ENCODE measurements at places on chromosomes 7 and 10.
A peak's percentile ranks its signal among the peaks of the same experiment; 100 is the strongest.

DNA sequence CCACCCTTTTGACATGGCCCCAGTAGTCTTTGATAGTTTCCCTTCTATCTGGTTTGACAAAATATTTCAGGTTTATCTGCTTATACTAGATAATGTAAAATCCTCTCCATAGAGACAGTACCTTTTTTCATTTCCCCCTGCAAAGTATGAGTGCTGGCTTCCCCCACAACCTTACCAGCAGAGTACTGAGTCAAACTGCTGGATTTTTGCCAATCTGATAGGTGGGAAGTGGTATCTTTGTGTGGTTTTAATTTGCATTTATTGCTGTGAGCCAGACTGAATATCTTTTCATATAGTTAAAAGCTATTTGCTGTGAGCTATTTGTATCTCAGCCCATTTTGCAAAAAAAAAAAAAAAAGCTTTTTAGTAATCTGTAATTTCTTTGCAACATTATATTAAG lies 32.1 kb upstream of the HECTD2 start:
- DNase-seq, result no peak

- no peak for DNase-seq
These were observed 18.3 kb upstream of the PDE1C start for GRCh38 chr7:32088451-32088881.

DNA sequence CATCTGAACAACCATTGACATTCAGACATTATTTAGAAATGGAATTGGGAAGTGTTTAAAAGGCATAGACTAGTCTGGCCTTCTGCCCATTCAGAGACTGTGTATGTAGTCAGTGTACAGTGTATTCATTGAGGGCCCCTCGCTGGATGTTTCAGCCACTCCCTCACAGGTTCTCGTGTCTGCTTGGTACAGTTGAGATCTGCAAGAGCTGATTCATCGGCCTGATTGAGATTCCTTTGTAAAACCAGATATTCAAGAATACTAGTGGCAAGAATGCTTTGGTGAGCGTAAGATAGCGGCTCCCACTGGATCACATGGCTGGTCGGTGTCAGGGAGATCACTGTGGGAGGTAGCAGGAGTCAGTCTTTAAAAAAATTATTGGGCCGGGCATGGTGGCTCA lies 119.5 kb downstream of the TCF7L2 start:
- no peak for DNase-seq

GRCh38 chr10:34145715-34146114 lies 669.4 kb downstream of the PARD3 start:
- no peak for DNase-seq

GRCh38 chr7:64882341-64883112 lies 20.5 kb upstream of the ZNF273 start:
- no peak for DNase-seq

DNA sequence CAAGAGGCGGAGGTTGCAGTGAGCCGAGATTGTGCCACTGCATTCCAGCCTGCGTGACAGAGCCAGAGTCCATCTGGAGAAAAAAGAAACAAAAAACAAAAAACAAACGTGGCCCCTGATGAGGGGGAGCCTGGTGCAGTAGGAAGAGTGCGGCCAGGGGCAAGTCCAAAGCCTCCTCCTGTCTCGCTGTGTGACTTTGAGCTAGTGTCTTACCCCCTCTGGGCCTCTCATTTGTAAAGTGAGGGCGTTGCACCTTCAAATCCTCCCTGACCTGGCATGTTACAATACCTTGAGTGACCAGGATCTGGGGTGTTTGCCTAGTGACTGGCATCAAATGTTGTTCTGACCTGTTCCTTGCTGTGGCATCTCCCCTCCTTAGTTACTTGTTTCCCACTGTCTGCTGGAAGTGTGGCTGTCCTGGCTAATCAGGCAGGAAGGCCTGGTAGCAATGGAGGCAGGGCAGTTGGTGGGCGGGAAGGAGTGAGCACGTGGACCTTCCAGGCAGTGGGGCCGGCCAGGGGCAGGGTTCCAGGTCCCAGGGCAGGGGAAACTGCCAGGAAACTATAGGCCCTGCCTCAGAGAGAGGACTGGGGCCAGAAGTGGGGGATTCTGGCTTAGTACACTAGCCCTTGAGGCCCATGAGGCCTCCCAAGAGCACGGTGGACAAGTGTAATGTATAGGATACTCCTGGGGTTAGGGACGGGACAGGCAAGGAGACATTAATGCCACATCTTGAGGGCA lies 24.5 kb upstream of the GOLGA7B start:
- DNase-seq, result no peak

DNA sequence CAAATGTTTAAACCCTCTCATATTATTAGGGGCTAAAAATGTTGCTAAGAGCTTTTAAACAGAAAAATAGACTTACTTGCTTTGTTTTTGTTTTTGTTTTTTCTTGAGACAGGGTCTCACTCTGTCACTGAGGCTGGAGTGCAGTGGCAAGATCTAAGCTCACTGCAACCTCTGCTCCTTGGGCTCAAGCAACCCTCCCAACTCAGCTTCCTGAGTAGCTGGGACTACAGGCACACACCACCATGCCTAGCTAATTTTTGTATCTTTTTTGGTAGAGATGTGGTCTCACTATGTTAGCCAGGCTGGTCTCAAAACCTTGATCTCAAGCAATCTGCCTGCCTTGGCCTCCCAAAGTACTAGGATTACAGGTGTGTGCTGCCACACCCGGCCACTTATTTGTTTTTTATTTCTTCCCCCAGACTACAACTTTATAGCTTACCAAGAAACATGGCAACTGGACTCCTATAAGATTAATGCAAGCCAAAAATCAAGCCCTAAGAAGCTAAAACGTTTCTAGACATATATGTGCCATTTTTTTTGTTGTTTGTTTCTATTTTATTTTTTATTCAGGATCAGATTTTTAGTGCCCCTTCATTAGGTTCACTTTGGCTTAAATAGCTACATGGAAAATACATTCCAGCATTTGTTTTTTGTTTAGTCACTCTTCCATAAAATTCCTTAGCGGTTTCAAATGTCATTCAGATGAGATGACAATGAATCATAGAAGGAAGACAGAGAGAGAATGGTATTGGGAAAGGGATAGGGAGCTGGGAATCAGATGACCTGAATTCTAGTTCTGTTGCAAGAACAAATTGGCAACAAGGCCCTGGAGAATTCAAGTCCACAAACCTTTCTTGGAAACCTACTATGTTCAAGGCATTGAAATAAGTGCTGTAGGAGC lies 163.4 kb upstream of the MKLN1 start:
- DNase-seq, result no peak

GRCh38 chr10:79068203-79068561 lies 584 bp upstream of the ZMIZ1 start:
- DNase-seq, result peak; percentile 43

DNA sequence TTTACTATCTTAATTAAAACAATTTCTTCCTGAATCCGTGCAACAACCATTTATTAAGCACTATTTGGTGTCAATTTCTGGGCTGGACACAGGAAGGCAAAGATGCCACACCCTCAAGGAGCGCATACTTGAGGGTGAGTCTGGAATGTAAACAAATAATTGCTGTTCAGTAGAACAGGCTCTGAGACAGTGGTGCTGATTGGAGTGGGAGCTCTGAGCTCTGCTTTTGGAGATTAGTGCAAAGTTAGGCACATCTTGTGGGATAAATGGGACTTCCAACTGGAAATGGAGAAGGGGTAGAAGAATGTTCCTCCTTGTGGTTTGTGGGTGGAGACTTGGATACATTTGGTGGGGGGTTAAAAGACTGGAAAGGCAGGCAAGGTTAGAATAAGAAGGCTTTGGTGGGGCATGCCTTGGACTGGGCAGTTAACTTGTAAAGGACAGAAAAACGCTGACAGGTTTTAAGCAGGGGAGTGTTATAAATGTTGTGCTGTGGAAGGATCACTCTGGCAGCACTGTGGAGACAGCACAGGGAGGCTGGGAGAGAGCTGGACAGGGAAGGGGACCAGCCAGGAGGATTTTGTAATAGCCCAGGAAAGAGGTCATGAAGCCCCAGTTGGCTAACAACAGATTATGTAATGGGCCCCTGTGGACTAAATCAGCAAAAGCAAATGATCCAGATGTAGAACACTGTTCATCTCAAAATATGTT lies 80.7 kb downstream of the ZNF365 start:
- DNase-seq, result no peak

DNA sequence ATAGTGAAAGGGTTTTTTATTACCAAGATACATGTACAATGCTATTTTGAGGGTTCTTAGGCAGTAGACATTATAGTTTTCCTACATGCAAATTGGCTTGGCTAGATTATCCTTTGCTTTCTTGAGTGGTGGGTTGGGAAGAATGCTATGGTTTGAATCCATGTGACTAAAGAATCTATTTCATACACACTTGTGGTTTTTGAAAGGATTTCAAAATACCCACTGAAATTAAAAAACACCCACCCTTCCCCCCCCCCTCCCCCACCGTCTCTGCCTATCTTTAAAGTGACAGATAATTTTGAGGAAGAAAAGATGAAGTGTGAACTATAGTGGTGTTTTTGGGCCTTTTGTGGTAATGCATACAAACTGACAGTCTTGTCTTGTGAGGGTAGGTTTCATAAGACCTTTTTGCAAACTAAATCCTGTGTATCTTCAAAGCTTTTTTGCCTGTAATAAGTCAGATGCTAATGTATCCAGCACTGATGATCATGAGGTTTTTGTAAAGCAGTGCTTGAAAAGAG lies 90.9 kb downstream of the TPST1 start:
- DNase-seq, result no peak

DNA sequence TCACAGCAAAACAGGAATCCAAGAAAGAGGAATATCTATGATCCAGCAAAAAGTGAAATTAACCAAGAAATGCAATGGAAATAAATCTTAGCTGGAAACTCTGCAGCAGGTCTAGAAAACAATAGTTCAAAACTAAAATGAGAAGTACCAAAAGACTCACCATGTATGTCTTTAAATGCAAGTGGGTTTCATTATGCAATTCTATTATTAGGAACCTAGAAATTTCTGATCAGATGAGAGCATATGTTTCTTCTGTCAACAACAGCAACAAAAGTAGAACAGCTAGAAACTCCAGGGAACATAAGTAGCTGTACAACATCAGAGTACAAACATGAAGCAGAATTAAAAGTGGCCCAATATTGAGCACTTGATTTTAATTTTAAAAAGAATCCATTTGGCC lies 304.0 kb downstream of the ARHGAP12 start:
- no peak for DNase-seq

DNA sequence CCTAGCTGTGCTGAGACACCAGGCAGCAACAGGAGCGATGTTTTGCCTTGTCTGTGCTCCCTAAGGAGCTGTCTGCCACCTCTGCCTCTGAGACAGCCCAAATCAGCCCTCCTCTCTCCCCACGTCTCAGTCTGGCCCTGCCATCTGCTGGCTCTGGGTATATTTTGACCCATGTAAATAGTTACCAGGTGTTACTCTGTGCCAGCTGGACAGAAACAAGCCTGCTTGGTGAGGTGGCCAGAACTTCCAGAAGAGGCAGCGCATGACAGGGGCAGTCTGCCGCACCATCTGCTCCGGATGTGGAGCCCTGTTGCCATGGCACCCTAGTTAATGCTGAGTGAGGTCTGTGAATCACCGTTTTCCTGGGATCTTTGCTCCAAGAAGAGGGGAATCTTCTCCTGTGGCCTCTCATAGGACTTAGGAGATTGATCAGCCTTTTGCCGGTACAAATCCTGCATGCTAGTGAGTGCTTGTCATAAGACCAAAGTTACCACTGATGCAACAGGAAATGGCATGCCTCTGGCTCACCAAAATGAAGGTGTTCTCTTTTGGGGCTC lies 31.8 kb downstream of the GSTO2 start:
- DNase-seq, result no peak

GRCh38 chr7:115676080-115676479 lies 354.5 kb downstream of the TFEC start:
- DNase-seq, result no peak

DNA sequence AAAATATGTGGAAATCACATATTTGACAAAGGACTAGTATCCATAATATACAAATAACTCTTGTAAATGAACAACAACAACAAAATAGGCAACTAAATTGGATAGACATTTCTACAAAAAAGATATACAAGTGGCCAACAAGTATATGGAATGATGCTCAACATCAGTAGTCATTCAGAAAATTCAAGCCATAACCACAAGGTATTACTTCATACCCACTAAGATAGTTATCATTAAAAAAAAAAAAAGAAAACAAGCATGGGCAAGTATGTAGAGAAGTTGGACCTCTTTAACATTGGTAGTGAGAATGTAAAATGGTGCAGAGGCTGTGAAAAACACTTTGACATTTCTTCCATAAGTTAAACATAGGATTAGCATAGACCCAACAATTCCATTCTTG lies 80.8 kb downstream of the CYP26A1 start:
- no peak for DNase-seq

DNA sequence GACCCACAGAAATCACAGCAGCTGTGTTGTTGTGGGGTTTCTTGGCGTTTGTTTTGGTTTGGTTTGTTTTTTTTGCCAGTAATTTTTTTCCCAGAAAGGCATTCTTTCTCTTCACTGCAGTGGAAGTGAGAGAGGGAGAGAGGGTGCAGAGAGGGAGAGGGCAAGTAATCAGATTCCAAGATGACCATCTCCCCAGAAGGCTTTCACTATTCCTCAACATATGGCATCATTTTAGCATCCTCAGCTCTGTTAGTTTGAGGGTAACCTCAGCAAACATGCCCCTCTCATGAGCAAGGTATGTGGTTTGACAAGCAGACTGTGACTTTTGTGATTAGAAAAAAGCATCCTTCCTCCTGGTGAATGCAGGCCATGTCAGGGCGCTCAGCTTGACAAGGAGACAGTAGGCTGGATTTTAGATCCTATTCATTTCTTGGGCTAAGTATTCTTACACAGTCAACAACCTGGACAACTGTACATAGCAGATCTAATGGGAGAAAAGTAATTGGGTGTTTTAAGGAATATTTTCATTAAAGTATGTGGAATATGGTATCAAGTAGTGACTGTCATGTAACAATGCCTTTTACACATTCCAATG lies 86.3 kb upstream of the PIK3CG start:
- no peak for DNase-seq

- DNase-seq, result no peak
These were observed 107.9 kb upstream of the FRMD4A start for GRCh38 chr10:14438576-14438975.

- no peak for DNase-seq
These were observed 386.2 kb downstream of the KCNMA1 start for GRCh38 chr10:77251297-77252013.

DNA sequence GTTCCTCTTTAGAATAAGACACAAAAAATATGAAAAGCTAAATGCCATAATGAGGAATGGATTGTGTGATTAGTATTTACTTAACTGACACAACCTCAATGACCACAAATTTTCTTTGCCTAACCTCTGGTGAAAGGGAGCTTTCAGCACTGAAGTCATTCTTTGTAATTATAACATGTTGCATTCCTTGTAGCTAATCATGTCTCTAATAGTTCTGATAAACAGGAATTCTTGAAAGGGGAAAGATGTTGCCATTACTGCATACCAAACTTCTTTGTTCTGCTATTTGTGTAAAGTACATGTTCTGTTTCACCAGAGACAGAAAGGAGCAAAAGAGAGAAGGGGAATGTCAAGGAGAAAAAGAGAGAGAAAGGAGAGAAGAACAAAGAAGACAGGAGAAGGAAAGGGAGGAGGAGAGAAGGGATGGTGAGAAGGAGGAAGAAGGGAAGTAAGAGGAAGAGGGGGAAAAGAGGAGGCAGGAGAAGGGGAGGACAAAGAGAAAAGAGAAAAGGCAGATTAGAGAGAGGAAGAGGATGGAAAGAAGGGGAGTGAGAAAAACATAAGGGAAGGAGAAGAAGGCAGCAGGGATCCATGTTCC lies 120.9 kb downstream of the SEMA3D start:
- no peak for DNase-seq

GRCh38 chr7:111045449-111045848 lies 45.5 kb upstream of the LRRN3 start:
- DNase-seq, result no peak

GRCh38 chr10:51892965-51893658 lies 193.7 kb upstream of the CSTF2T start:
- no peak for DNase-seq

All from progenitor cell of endocrine pancreas (in vitro differentiated cells).